Mesendoderm (in vitro differentiated cells): ENCODE measurements at places on chromosomes 13 and 19.
A peak's percentile ranks its signal among the peaks of the same experiment; 100 is the strongest.

DNA sequence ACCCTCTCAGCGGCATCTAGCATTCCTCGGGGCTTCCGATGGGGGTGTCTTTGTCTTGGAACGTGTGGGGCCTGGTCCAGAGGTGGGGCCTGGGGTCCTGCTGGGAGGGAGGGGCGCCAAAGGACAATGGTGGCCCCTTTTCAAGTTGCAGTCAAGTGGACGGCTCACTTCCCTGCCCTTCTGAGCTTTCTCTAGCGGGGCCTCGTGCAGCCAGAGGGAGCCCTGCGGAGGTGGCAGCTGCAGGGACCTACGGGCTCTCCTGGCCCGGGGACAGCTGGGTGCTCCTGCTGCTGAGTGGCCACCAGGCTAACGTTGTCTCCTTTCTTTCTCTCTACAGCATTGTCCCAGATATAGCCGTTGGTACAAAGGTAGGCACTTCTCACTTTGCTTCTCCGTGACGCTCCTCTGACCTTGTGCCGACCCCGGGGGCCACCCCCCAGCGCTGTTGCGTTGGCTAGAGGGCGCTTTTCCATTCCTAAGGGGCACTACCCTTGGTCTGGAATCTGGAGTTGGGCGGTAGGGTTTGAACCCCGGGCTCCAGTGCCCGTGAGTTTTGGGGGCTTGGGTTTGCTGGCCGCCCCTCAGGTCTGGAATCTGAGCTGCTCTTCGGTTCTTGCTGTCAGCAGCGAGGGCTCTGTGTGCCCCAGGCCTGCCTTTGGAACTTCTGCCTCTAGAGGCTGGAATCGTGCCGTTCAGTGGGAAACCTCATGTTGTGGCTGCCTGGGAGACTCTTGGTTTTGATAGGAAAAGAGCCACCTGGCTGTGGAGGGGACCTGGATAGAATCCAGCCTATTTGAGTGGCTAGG is 2.0 kb downstream of the PTBP1 start:
- peaks cover 3% of the 10 kb centered on the region for H3K4me1 ChIP-seq
- DNase-seq, result peak; percentile 78
- H3K27ac ChIP-seq, result peak overlapping the region; percentile 98
- H3K27me3 ChIP-seq, result no peaks in the 10 kb centered on the region

DNA sequence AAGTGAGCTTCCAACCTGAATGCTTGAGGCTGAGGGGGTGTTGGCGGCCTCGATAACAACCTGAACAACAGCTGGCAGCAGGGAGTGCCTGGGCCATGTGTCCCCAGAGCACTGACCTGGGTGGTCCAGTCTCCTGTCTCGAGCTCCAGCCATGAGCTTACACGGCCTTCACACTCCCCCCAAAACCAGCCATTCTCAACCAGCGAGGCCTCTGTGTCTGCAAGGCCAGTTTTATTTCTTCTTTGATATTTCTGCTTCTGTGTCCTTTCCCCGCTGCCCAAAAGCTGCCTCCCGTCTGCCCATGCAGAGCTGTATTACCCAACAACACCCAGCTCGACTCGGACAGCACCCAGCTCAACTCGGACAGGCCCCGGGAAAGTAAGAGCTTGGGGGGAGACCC is 32.5 kb upstream of the TFDP1 start:
- no peaks in the 10 kb centered on the region for H3K36me3 ChIP-seq
- DNase-seq, result no peak
- H3K27ac ChIP-seq, result no peak overlapping the region
- H3K4me3 ChIP-seq, result no peak overlapping the region

GRCh38 chr19:31013384-31014020 is 335.7 kb downstream of the TSHZ3 start:
- peaks cover 4% of the 10 kb centered on the region for H3K4me1 ChIP-seq
- H3K27me3 ChIP-seq, result no peaks in the 10 kb centered on the region
- no peak overlapping the region for H3K4me3 ChIP-seq

GRCh38 chr13:106527445-106527801 is 8.0 kb downstream of the EFNB2 start:
- H3K4me1 ChIP-seq, result peaks cover 25% of the 10 kb centered on the region
- no peaks in the 10 kb centered on the region for H3K36me3 ChIP-seq
- no peaks in the 10 kb centered on the region for H3K27me3 ChIP-seq
- no peak overlapping the region for H3K4me3 ChIP-seq
- no peak overlapping the region for H3K27ac ChIP-seq

GRCh38 chr19:52536448-52536800 is 9.0 kb downstream of the ZNF808 start:
- H3K27ac ChIP-seq, result peak overlapping the region; percentile 95
- H3K36me3 ChIP-seq, result no peaks in the 10 kb centered on the region
- peak overlapping the region; percentile 89 for H3K4me3 ChIP-seq

DNA sequence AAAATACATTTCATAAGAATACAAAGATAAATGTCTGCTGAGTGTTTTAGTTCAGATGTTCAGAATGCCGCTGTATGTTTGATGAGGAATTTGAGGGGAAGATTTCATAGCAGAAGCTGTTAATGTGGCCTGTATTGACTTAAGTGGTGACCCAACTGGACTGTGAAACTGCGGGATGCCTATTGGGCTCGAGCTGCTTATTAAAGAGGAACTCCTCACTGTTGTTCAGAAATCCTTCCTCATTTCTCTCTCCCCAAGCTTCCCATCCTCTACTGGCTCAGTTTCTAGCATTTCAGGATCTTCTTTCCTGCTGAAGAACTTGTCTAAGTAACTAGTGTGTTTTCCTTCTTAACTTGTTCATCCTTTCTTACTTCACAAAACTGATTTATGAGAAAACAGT is 20.4 kb downstream of the DGKH start:
- DNase-seq, result no peak
- no peak overlapping the region for H3K27ac ChIP-seq
- no peaks in the 10 kb centered on the region for H3K4me1 ChIP-seq

DNA sequence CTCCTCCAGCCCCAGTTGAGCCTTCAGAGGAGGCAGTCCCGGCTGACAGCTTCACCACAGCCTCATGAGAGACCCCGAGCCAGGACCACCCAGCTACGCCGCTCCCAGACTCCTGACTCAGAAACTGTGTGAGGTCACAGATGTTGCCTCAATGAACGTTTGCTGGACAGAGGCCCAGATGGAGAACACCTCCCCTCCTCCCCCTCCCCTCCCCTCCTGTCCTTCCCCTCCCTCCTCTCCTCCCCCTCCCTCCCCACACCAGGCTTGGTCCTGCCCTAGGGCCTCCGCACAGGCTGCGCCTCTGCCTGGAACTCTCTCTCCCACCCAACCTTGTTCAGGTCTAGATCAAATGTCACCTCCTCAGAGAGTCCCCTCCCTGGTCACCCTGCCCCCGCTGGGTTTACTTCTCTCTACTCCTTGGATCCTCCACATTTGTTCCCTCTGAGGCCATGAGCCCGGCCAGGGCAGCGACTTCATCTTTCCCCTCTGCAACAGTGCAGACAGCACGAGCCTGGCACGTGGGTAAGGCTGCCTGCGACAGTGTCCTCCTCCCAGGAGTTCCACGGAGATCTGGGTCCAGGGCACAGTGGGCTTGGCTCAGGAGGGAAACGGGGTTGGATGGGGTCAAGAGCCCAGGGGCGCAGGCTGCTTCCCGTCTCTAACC is 17.4 kb downstream of the PIP5K1C start:
- H3K36me3 ChIP-seq, result peaks cover 1% of the 10 kb centered on the region
- peak overlapping the region; percentile 41 for H3K27ac ChIP-seq
- H3K27me3 ChIP-seq, result no peaks in the 10 kb centered on the region
- peak; percentile 86 for DNase-seq
- peaks cover 12% of the 10 kb centered on the region for H3K4me1 ChIP-seq

GRCh38 chr13:46296921-46297320 is 85.2 kb downstream of the LRRC63 start:
- H3K27me3 ChIP-seq, result no peaks in the 10 kb centered on the region
- no peaks in the 10 kb centered on the region for H3K36me3 ChIP-seq
- H3K27ac ChIP-seq, result no peak overlapping the region
- peak; percentile 89 for DNase-seq
- no peak overlapping the region for H3K4me3 ChIP-seq

DNA sequence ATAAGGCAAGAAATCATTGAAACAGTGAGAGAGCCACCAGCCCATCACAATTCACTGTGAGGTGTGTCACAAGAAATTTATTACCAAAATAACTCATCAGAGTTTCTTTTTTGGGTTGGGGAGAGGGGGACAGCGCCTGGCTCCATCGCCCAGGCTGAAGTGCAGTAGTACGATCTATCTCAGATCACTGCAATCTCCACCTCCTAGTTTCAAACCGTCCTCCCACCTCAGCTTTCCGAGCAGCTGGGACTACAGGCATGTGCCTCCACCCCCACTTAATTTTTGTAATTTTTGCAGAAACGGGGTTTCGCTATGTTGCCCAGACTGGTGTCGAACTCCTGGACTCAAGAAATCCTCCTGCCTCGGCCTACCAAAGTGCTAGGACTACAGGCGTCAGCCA is 3.6 kb downstream of the IFNL1 start:
- no peak overlapping the region for H3K4me3 ChIP-seq
- no peak overlapping the region for H3K27ac ChIP-seq
- H3K36me3 ChIP-seq, result no peaks in the 10 kb centered on the region
- H3K4me1 ChIP-seq, result peaks cover 1% of the 10 kb centered on the region

GRCh38 chr19:39067104-39067503 is 17.1 kb upstream of the ACP7 start:
- no peaks in the 10 kb centered on the region for H3K27me3 ChIP-seq
- no peak overlapping the region for H3K27ac ChIP-seq

DNA sequence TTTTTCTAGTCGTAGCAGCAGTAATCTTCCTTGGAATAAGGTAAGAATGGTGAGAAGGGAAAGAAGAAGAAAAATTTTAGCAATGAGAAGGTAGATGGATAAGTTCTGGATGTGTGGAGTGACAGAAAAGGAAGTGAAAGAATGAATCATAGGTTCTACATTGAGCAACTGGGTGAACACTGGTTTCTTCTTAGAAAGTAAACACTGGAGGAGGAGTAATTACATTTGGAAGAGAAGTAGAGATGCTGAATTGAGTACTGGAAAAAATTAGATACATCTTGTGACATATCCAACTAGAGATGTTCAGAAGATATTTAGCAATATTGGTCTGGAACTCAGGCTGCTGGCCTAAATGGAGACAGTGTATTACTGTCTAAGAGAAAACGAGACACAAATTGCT is 148.5 kb downstream of the GPC5 start:
- no peak for DNase-seq
- H3K4me3 ChIP-seq, result no peak overlapping the region
- H3K4me1 ChIP-seq, result no peaks in the 10 kb centered on the region
- no peaks in the 10 kb centered on the region for H3K27me3 ChIP-seq
- H3K27ac ChIP-seq, result no peak overlapping the region

GRCh38 chr13:56393549-56393948 is 747.2 kb upstream of the PRR20A start:
- H3K36me3 ChIP-seq, result no peaks in the 10 kb centered on the region
- H3K27ac ChIP-seq, result no peak overlapping the region
- no peak for DNase-seq

DNA sequence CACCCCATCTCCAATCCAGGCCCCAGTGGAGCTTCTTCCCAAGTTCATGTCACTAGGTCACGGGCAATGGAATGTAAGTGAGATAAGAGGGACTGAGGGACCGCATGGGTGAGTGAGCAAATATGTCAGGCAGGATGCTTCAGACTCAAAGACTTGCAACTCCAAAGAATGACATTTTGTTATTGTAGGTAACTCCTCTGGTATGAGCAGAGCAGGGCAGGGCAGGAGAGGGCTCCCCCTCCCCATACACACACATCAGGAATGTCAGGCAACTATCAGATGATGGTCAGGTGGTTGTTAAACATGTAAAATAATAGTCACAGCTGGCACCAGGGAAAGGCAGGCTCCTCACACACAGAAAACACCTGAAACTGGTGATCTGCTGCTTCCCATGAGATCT is 10.6 kb downstream of the ERVV-2 start:
- H3K4me3 ChIP-seq, result no peak overlapping the region
- no peaks in the 10 kb centered on the region for H3K27me3 ChIP-seq
- no peak overlapping the region for H3K27ac ChIP-seq
- no peaks in the 10 kb centered on the region for H3K36me3 ChIP-seq
- DNase-seq, result peak; percentile 28

GRCh38 chr19:42619271-42619670 is 24.5 kb upstream of the CEACAM8 start:
- H3K36me3 ChIP-seq, result no peaks in the 10 kb centered on the region
- no peak overlapping the region for H3K4me3 ChIP-seq
- H3K4me1 ChIP-seq, result no peaks in the 10 kb centered on the region
- H3K27me3 ChIP-seq, result no peaks in the 10 kb centered on the region
- H3K27ac ChIP-seq, result no peak overlapping the region

DNA sequence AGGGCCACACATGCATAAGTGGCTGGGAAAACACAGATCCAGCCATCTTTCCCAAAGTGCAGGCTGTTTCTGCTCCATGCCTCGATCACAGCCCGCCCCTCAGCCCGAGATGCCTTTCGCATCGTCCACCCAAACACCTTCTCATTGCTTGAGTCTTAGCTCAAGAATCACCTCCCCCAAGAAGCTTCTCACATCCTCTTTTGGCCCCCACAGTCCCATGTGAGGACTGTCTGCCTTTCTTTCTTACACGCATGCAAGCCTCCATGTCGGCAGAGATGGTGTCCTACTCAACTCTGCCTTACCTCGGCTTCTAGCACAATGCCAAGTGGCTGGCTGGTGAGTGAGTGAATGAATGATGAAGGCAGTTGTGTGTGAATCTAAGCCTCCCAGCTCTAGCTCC is 18.1 kb upstream of the GSX1 start:
- H3K4me1 ChIP-seq, result no peaks in the 10 kb centered on the region
- no peak for DNase-seq
- H3K27ac ChIP-seq, result no peak overlapping the region
- no peaks in the 10 kb centered on the region for H3K27me3 ChIP-seq

DNA sequence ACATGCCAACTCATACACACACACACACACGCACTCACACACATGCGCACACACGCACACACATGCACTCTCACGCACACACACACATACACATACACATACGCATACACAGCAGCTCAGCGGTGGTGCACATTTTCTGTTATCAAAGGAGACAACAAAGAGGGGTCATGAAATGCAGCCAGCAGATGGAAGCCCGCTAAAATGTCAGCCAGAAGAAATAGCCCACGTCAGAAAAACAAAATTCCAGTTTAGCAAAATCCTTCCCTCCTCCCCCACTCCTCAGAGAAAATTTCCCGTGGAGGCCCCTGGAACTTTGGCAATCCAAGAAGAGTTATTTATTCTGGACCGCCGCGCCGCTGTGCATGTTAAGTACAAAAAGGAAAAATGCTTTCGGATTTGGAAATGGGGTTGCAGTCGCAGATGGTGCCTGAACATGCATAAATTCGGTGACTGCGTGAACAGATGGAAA is 114.6 kb upstream of the VSTM2B start:
- no peak overlapping the region for H3K27ac ChIP-seq
- no peak for DNase-seq
- no peaks in the 10 kb centered on the region for H3K4me1 ChIP-seq
